ENCODE measurements at places on chromosomes 3 and 15.
A peak's percentile ranks its signal among the peaks of the same experiment; 100 is the strongest.

- DNase-seq = no peak
Observed at GRCh38 chr3:48088056-48088748, 72.0 kb upstream of the MAP4 start.

- peak; percentile 3 for DNase-seq
Observed at GRCh38 chr3:62529230-62529629, 155.9 kb upstream of the FEZF2 start.

- DNase-seq = no peak
Observed at GRCh38 chr3:125477701-125478100, 42.3 kb downstream of the SNX4 start.

DNA sequence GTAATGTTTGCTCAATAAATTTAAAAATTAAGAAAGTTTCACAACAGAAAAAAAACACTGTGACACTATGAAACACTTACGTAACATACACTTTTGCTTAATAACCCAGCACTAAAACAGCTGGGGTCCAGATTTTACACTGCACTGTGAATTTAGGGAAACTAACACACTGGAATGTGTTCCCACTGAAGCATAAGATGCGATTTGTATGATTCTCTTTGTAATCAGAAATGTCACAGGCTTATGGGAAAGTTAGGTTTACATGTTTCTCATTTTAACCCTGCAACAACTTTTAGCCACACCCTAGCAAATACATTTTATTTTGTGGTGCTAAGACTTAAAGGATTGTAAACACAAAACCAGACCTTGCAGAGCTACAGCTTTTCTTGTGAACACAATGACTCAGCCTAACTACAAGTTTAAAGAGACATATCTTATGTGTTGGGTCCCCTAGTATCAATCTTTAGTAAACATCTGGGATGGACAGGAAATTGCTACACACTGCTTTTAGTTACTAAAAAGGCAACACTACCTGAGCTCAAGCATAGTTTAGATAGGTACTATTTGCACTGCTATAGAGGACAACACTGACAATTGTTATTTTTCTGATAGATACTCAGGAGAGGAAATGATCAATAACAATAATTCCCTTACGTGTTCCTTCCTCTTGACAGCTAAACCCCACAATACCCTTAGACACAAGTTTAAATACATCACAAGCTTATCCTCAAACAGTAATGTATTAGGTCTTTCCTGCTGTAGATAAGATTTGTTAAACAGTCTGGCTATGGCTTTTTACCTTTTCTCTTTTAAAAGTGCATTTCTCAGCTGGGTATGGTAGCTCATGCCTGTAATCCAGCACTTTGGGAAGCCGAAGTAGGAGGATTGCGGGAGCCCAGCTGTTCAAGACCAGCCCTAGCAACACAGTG, 3.8 kb downstream of the PLD1 start:
- no peak for DNase-seq

GRCh38 chr15:80778964-80779657, at the start of gene CEMIP:
TSS of gene CEMIP (plus strand) at chr15:80779370. CDS start at chr15:80873880, 94,510 bp downstream.
- DNase-seq = peak; percentile 57

DNA sequence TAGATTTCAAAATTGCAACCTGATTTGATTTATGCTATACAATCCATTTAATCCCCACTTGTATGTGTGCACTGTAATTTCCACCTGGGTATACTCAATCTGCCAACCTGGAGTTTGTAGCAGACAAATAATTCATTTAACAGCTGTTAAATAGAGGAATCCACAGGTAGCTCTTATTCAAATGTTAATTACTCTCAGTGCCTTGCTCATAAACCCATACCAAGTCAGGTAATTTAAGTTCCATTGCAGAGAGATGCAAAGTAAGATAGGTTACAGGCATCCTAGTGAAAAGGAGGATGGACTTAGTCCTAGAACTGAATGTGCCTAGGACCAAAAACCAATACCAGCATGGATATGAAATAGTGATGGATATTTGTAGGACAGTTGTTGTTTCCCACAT, 674.2 kb downstream of the TBL1XR1 start:
- DNase-seq = no peak

DNA sequence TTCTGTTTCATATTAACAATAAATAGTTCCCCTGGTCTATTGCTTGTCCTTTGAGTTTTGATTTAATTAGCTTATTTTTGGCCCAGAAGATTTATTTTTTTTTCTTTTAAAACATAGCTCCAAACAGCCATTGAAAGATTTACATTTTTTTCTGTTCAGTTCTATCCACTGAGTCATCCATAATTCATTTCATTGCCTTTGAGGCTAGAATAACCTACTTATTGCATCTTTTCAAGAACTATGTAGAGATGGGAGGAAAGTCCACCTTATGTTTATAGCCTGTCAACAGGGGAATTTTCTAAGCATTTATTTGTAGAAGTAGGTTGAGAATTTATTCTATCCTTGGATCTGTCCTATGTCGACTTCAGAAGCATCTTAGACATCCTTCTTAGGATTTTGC, 53.4 kb upstream of the CHD2 start:
- no peak for DNase-seq

GRCh38 chr15:51652084-51652668, 29.1 kb upstream of the SCG3 start:
- DNase-seq = no peak

GRCh38 chr3:165254812-165255211, 58.6 kb upstream of the SLITRK3 start:
- no peak for DNase-seq

DNA sequence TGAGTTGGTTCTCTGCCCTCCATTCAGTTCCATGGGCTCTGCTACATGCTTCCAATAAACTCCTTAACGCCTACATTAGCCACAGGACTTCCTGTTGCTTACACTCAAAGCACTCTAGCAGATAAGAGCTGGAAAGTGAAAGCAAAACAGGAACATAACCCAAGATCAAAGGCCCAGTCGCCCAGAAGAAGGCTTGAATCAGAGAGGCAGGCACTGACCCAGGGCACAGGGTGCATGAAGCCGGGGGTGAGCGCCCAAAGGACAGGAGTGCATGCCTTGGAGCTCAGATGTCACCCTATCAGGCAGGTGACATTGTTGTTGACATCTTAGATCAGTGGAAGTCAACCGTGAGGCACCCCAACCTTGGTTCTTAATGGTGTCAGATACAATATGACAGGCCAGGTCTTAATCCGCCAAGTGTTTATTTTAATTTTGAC, 235.1 kb downstream of the UACA start:
- DNase-seq = no peak

DNA sequence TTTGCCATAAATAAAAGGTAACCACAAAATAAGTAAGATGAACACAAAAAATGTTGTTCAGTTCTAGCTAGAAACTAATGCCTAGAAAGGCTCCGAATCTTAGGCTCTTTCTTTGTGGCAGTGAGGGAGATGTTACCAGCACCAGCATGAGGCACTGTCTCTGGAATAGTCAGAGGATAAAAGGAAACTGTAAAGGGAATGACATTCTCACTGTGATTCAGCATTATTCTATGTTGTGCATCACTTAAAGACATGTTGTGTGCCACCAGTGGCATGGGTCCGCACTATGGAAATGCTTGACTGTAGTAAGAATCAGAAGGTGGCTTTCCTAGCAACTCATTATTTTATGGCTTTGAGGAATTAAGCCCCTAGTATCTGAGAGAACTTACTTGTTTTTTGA, 70.8 kb downstream of the SEC22A start:
- DNase-seq = no peak

GRCh38 chr15:75761446-75762356, 49.1 kb upstream of the CSPG4 start:
- no peak for DNase-seq

DNA sequence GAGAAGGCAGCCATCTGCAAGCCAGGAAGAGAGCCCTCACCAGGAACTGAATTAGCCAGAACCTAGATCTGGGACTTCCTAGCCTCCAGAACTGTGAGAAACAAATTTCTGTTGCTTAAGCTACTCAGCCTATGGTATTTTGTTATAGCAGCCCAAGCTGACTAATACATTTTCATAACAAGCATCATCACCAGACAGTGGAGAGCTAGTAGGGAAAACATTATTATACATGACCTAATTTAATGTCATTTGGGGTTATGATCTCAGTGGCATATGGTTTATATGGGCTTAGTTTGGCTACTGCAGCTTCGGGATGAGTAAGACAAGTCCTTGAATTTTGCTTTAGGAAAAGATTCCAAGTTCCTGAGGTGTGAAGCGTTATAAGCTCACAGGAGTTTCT, 35.6 kb downstream of the LNP1 start:
- no peak for DNase-seq

- no peak for DNase-seq
Observed at GRCh38 chr15:73330206-73331051, 38.3 kb downstream of the HCN4 start.

GRCh38 chr3:112497897-112498548, 1.2 kb downstream of the BTLA start:
- no peak for DNase-seq

DNA sequence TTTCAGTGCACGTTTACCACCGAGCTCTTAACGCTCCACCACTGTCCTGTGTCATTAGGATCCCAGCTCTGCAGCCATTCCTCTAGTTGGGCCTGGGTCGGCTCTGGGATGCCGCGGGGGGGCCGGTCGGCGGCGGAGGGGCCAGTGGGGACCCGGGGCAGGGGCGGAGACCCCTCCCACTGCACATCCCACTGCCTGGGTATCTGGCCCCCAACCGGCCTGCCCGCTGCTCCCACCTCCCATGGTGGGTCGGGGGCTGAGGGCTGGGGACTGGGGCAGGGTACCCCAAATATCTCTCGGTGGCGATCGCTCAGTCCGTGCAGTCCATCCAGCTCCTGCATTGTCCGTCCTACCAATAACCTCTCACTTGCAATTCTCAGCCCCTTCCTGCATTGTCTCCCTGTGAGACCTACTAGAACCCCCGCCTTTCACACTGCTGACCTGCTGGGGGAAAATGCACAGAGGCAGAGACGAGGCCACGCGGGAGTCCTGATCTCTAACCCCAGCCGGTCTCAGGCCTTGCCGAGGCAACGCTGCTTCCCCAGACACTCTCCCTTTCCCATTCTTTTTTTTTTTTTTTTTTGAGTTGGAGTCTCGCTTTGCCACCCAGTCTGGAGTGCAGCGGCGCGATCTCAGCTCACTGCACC, 24.0 kb upstream of the MUC20 start:
- no peak for DNase-seq

DNA sequence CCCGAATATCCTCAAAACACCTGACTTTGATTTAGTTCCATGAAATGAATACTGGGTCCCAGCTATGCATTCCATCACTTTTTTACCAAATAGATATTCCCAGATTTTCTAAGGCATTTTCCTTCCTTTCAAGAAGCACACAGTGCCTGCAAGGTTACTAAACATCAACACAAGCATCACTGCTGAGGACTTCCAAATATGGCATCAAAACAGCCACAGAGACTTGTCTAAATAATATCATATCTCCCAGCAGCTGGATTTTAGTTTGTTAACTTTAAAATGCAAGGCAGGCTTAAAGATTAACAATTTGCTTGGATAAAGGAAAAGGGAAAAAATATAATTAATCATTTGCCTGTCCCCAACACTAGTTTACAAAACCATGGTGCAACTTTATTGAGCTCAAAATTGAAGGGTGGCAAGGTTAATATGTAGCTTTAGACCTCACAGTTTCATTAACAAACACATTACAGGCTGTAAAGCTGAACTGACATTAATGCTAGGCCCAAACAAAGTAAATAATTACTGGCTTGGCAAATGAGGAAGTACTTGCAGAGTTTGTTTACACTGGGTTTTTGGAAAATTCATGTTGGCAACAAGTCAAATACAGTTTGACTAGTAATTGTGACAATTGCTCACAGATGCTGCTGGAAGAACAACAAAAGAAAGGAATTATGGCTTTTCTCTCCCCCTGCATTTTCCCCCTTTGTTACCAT, 401.7 kb upstream of the CDIN1 start:
- no peak for DNase-seq

- no peak for DNase-seq
Observed at GRCh38 chr3:106816838-106817237, 560.4 kb upstream of the CCDC54 start.

DNA sequence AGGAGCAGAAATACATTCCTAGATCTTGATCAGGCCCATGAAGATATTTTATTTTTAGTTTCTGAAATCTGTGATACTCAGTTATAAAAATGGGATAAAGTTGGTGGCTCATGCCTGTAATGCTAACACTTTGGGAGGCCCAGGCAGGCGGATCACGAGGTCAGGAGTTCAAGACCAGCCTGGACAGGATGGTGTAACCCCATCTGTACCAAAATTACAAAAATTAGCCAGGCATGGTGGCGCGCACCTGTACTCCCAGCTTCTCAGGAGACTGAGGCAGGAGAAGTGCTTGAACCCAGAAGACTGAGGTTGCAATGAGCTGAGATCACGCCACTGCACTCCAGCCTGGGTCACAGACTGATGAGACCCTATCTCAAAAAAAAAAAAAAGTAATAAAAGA, 105.5 kb downstream of the IL1RAP start:
- DNase-seq = no peak

GRCh38 chr3:110813541-110813940, 258.1 kb upstream of the NECTIN3 start:
- no peak for DNase-seq

DNA sequence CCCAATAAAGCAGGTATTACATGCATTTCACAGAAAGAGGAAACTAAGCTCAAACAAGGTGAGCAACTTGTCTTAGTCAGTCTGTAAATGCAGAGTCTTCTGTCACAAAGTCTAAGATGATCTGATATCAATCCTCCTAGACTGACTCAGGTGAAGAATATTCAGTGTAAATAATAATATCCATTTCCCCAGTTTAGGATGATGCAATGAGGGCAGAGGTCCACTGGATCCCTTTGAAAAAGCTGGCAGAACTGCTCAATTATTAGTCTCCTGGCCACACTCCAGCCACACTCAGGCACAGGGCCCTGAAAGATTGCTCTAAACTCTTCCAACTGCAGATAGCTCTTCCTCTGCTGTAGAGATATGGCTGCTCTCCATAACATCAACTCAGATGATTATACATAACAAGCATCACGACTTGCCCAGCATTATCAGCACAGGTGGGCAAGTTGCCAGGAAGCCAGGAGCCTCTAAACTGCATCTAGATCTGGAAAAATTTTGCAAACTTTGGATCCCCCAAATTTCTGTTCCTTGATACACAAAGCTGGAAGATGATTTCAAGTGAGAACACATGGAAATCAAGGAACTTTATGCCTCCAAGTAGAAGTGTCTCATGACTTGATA, 129.8 kb upstream of the CPNE4 start:
- DNase-seq = no peak

DNA sequence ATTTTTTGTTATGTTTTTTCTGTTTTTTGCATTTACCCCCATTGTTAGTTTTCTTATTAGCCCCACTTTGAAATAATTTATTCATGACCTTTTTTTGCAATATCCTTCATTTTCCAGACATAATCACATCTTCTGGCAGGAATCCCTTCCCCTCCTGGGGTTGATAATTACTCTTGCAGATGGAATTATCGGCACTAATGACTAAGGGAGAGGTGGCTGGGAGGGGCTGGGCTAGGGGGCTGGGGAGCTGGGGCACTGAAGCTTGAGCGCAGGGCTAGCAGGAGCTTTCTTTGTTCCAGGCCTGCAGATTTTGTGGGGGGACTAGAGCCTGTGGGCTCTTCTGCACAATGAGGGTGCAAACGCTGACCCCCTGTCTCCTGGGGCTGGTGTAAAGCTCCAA, 77.8 kb downstream of the RAB11A start:
- DNase-seq = no peak

GRCh38 chr3:72336821-72337479, 511.3 kb downstream of the SHQ1 start:
- no peak for DNase-seq

- DNase-seq = no peak
Observed at GRCh38 chr3:139893963-139894642, 40.9 kb upstream of the CLSTN2 start.

Data from smooth muscle cell of the brain vasculature (primary cell).